ENCODE measurements at places on chromosomes 13 and 19.

GRCh38 chr19:41705393-41706174, 2.8 kb upstream of the CEACAM5 start:
- no peak for DNase-seq

- DNase-seq, result no peak
Observed at GRCh38 chr13:26485786-26486185, 71.7 kb upstream of the WASF3 start.

DNA sequence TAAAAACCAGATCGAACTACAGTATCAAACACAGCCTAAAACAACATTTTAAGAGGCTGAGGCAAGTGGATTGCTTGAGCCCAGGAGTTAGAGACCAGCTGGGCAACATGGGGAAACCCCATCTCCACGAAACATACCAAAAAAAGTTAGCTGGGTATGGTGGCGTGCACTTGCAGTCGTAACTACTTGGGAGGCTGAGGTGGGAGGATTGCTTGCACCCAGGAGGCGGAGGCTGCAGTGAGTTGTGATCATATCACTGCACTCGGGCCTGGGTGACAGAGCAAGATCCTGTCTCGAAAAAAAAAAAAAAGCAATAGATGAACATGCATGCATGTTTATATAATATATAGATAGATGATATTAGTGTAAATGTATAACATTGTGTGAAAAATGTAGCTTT, 5.2 kb upstream of the MRPS31 start:
- no peak for DNase-seq

- no peak for DNase-seq
Observed at GRCh38 chr13:112793545-112794445, 104.0 kb downstream of the ATP11A start.

DNA sequence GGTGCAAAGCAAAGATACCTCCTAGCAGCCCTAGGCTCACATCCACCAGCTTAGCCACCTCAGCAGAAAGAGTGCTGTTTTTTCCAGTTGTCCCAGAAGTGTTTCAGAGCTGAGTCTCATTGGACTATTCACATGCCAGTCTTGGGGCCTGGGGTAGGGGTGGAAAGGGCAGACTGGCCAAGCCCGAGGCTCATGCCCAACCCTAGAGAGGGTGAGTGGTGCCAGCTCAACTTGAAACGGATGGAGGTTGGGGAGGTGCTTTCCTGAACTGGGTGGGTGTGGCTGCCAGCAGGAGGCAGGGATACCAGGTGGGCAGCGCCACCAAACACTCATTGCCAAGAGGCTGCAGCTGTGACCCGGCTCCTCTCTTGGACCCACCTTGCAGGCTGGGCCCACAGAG, 116.9 kb downstream of the DPF1 start:
- DNase-seq, result no peak

DNA sequence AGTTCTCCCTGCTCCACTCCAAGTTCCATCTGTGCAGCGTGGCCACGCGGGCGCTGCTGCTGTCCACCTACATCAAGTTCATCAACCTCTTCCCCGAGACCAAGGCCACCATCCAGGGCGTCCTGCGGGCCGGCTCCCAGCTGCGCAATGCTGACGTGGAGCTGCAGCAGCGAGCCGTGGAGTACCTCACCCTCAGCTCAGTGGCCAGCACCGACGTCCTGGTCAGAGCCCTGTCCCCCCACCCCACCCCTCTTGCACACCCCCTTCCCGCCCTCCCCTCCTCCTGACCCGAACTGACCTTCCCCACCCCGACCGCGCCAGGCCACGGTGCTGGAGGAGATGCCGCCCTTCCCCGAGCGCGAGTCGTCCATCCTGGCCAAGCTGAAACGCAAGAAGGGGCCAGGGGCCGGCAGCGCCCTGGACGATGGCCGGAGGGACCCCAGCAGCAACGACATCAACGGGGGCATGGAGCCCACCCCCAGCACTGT, 11.6 kb downstream of the FUZ start:
- no peak for DNase-seq
